Gastroesophageal sphincter (tissue), 4 donors: ENCODE measurements at places on chromosomes 7 and 10.

- no peak for ATAC-seq
Measured at GRCh38 chr7:36066343-36066664, 86.8 kb upstream of the EEPD1 start.

DNA sequence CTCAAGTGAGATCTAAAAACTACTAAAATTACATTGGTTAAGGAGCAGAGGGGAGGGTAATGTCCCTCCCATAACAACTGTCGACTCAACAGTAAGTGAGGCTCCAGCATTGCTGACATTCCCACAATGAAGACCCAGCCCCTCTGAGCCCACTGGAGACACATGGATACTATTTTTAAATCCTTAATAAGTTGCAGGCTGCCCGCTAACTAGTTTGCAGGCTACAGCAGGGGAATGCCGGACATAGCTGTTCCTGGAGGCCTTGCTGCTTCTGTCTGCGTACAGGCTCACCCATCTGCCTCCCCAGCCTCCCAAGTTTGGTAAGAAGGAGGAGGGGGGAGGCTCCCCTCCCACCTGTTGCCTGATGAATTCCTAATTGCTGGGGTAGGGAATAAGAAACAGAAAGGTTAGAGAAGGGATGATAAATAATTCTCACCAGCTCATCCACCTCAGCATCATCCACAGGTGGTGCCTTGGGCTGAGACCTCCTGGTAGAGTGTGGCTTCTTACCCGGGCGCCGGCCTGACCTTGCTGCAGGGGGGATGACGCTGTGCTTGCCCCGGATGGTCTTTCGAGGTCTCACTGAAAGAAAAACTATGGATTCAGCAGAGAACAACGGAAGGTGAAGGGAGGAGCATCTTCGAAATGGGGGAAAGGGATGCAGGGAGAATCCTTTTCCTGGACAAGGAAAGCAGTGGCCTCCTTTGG is 10.1 kb downstream of the FZD9 start:
- no peak for ATAC-seq

DNA sequence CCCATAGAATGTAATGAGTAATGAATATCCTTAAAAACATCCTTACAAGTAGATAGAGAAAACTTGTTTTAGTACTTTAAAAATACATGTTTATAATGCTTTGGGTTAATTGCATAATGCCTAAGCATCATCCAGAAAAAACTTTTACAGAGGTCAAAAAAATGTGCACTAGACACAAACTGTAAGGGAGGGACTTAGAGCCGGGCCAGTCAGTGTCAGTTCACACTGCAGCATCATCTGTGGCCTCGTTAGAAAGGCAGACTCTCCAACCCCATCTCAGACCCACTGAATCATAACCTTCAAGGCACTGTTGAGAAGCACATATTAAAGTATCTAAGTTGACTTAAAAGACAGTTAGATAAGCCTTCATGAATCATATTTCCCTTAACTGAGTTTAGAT is 230.1 kb upstream of the PRPS1L1 start:
- peak; percentile 74 for ATAC-seq

- peak; percentile 44 for ATAC-seq
Measured at GRCh38 chr10:73585327-73585726, 5.8 kb downstream of the USP54 start.

- no peak for ATAC-seq
Measured at GRCh38 chr10:102409604-102410428, 8.8 kb downstream of the PSD start.

DNA sequence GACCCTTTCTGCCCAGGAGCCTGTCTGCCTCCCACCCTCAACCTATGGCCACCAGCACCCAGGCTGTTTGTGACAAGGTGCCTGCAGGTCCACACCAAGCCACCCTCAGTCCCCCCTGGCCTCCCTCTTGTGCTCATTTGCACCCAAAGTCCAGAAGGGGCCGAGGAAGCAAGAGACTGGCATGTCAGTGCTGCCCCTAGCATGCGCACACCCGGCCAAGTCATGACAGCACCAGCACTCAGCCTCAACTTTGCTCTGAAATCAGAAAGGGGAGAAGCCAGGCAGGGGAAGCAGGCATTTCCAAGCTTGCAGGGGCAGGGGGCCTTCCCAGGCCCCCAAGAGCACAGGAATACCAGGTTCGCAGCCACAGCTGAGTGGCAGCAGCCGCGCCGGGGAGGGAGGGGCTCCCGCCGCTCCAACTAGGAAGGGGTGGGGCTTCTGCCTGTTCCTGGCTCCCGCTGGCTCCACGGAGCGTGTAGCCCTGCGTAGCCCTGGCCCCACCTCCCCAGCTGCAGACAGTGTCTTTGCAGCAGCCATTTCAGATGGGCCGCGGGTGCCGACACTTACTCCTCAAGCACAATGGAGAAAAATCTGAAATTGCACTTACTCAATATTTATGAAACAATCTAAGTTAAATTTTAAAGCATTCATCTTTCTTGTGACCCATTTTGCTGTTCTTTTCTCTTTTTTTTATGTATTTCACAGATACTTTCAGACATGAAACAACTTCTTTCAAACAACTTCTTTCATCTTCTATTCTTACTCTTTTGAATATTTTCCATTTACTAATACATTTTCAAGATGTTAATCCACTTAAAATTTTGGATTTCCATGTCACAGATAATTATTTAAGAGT is 54.9 kb upstream of the ABCB5 start:
- no peak for ATAC-seq

- ATAC-seq: no peak
Measured at GRCh38 chr7:24175603-24176002, 108.4 kb upstream of the NPY start.

DNA sequence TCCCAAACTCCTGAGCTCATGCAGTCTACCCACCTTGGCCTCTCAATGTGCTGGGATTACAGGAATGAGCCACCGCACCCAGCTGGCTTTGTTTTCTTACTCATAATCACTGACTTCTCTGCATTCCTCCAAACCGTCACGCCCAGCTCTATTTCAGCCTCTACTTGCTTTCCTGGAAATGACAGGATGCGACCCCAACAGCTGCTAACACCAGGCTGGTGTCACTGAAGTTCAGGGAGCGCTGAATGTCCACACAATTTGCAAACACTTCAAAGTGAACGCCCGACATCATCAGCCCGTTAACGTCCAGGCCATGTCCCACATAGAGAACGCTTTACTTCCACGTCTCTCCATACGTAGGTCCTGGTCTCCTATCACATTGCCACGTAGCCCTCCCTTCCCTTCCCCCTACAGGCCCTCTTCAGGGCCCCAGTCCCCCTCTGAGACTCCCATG is 12.8 kb upstream of the PROSER2 start:
- ATAC-seq: peak; percentile 34

DNA sequence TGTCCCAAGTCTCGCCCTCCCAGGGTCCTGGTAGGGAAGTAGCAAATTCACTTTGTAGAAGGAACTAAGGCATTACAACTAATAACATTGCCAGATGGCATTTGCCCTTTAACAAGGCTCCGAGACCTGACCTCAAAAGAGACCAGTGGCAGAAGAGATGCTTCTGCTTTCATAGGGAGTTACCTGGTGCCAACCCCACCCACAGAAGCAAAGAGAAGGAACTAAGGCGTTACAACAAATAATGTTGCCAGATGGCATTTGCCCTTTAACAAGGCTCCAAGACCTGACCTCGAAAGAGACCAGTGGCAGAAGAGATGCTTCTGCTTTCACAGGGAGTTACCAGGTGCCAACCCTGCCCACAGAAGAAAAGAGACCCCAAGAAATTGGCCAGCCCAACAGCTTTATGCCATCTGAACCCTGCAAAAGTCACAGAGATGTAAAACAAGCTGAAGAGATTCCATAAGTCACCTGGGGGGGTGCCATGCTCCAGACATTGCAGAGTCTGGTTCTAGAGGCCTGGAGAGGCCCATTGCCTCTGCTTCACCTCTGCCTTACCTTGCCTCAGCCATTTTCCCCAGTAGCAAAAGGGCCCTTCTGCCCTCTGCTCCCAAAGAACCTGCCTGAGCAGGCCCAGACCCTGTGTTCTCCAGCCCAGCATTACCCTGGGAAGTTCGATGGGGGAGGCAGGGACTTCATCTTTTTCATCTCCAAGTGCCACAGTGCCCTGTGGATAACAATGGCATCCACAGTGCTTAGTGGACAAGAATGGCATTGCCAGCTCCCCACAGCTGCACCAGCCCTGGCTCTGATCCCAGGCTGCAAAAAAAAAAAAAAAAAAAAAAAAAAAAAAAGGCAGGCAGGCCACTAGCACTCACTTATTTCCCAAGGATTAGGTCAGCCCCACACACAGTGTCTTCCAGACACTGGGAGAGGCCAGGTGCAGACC is 179.5 kb upstream of the PLXNA4 start:
- ATAC-seq: no peak

- no peak for ATAC-seq
Measured at GRCh38 chr10:48944171-48944570, 4.5 kb upstream of the LRRC18 start.

- ATAC-seq: peak; percentile 13
Measured at GRCh38 chr10:69086001-69086509, 1.8 kb upstream of the SRGN start.

GRCh38 chr10:21173802-21174714 is 276.9 kb upstream of the NEBL start:
- peak; percentile 52 for ATAC-seq

DNA sequence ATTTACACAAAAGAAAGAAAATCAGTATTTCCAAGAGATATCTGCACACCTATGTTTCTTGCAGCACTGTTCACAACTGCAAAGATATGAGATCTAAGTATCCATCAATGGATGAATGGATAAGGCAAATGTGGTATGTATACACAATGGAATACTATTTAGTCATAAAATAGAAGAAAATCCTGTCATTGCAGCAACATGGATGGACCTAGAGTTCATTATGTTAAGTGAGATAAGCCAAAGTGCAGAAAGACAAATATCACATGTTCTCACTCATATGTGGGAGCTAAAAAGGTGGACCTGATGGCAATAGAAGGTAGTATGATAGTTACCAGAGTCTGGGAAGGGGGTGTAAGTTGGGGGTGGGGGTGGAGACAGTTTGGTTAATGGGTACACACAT is 1171.6 kb downstream of the SORCS1 start:
- ATAC-seq: no peak

- no peak for ATAC-seq
Measured at GRCh38 chr7:130655286-130655685, 13.3 kb downstream of the COPG2 start.

- no peak for ATAC-seq
Measured at GRCh38 chr7:37912756-37913155, 3.9 kb downstream of the SFRP4 start.

GRCh38 chr7:45122975-45123860 is 11.7 kb upstream of the TBRG4 start:
- peak; percentile 20 for ATAC-seq

DNA sequence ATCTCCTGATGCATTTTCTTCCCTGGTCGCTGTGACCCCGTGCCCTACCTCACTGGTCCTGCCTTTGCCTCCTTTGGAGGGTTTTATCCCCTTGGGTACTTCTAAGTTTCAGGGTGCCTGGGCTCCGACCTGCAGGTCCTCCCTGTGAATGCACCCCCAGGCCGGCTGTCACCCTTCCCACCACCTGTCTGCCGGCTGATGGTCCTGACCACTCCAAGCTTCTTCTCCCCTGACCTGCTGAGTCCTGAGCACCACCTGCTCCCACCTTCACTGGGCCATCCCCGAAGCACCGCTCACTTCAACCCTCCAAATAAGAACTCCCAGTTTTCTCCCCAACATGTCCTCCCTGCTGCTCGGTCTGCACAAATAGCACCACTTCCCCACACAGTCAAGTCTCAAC is 33.4 kb downstream of the TNS3 start:
- no peak for ATAC-seq

DNA sequence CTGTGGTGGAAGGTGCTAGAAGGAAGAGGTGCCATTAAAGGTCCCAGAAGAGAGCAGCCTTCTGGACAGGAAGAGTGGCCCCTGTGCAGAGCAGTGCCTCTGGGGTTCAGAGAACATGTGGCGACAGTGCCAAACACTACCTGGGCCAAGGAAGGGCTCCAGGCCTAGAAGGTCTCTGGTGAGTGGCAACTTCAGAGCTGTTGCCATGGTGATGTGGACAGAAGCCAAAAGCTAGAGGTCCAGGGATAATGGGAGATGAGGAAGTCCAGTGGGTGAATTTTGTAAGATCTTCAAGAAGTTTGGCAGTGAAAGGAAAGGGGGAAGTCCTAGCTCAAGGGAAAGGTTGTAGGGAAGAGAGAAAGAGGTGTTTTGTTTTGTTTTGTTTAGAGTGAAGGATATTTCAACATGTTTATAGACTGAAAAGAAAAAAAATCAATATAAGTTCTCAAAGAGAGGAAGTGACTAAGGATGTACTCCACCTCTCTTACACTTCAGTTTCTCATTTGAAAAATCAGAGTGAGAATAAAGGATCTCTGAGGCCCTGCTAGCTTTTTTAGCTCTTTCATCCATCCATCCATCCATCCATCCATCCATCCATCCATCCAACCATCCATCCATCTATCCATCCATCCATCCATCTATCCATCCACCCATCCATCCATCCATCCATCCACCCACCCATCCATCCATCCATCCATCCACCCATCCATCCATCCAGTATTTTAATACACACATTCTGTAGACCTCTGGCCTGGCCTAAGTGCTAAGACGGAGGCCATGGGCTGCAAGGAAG is 77.1 kb upstream of the DUSP5 start:
- ATAC-seq: no peak

GRCh38 chr10:11610826-11611247 is 613 bp downstream of the USP6NL start:
- ATAC-seq: peak; percentile 10

DNA sequence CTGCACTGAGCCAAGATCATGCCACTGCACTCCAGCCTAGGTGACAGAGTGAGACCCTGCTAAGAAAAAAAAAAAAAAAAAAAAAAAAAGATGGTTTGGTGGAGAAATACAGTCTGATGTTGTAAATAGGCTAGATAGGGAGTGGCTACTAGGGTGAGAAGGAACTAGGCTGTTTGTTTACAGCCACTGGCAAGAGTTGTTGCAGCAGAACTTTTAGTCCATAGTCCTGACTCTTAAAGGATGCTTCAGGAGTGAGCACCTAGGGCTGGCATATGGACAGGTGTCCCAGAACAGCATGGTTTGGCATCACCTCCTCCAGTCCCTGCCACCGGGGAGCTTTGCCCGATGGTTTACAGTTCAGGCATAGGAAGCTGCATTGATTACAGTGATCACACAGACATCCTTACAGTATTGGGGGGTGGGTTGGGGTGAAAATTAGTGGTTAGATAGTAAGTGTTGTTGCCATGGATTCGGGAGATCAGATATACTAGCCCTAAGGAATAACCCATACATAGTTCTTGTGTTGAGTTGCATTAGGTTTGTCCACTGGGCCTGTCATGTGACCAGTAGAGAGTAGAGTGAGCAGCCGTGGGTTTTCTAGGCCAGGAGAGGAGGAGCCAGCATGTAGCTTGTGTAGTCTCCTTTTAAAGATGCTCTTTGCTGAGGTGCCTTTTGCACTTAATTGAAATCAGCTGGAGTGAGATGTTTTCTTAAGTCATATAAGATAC is 35.9 kb downstream of the ZRANB1 start:
- ATAC-seq: no peak

DNA sequence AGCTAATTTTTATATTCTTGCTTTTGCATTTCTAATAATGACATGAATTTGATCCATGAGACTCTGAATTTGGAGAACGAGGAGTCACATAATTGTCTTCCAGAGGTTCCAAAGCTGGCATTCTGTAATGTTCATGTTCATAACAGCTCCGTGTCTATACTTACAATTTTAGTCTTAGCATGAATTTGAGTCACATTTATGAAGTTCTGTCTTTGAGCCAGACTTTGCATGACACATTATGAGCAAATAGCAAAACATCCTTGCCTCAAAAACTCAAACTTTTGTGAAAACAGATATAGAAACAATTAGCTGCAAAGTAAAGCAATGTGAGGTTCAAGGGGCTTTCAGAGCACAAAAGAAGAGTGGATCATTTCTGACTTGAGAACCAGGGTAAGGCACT is 44.5 kb upstream of the CAV2 start:
- no peak for ATAC-seq

- peak; percentile 32 for ATAC-seq
Measured at GRCh38 chr7:149415391-149416071, 45.3 kb downstream of the ZNF777 start.
